ENCODE measurements at places on chromosomes 7 and 10.

- peaks cover 16% of the 10 kb centered on the region for H3K4me1 ChIP-seq
- H3K27me3 ChIP-seq = peaks cover 39% of the 10 kb centered on the region
- no peak overlapping the region for H3K27ac ChIP-seq
- H3K4me3 ChIP-seq = no peak overlapping the region
These were observed 21.7 kb downstream of the ST8SIA6 start for GRCh38 chr10:17432723-17433122.

- H3K27me3 ChIP-seq = no peaks in the 10 kb centered on the region
- peaks cover 65% of the 10 kb centered on the region for H3K4me1 ChIP-seq
- peaks cover 16% of the 10 kb centered on the region for H3K36me3 ChIP-seq
- H3K4me3 ChIP-seq = no peak overlapping the region
- DNase-seq = peak; percentile 69
These were observed 81.8 kb downstream of the TNS3 start for GRCh38 chr7:47500103-47500563.

GRCh38 chr7:107405559-107405958 lies 64.3 kb upstream of the GPR22 start:
- peaks cover 10% of the 10 kb centered on the region for H3K4me1 ChIP-seq
- DNase-seq = no peak

DNA sequence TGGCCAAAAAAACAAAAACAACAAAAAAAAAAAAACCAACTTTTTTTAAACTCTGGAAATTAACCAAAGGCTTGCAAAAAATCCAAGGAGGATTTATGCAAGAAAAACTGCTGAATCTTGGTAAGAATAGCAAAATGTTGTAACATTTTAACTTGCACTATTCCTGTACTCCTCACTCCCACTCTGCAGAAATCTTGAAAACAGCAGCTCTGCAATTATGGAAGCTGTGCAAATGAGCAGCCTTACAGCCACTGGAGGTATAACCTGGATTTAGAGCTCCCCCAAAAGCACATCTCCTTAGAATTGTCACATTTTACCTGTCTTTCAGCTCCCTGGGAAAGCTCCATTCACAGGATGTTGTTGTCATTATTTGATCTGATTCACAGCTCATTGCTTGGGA lies 41.8 kb upstream of the LRGUK start:
- no peak overlapping the region for H3K27ac ChIP-seq
- no peaks in the 10 kb centered on the region for H3K4me1 ChIP-seq

GRCh38 chr10:109912335-109913281 lies 10.7 kb downstream of the XPNPEP1 start:
- H3K27ac ChIP-seq = peak overlapping the region; percentile 27
- peaks cover 48% of the 10 kb centered on the region for H3K4me1 ChIP-seq
- no peak for DNase-seq
- peak overlapping the region; percentile 0 for H3K4me3 ChIP-seq

DNA sequence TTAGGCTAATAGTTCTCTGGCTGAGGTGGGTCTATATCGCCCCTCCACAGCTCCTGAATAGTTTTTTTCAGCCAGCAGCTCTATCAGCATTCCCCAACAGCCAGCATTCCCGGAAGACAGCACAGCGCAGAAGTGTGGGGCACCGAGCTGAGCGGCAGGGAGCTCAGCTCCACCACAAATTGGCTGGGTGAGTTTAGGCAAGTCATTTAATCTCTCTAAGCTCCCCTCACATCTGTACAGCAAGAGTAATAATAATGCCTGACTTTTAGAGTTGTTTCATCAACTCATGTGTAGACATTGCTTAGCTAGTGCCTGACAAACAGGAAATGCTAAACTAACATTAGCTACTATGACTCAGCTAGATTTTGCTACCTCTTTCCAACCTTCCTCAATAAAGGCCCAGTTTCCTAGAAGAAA lies 247.9 kb upstream of the PTN start:
- no peak overlapping the region for H3K4me3 ChIP-seq
- H3K27ac ChIP-seq = no peak overlapping the region
- no peaks in the 10 kb centered on the region for H3K4me1 ChIP-seq
- no peaks in the 10 kb centered on the region for H3K36me3 ChIP-seq
- DNase-seq = no peak

DNA sequence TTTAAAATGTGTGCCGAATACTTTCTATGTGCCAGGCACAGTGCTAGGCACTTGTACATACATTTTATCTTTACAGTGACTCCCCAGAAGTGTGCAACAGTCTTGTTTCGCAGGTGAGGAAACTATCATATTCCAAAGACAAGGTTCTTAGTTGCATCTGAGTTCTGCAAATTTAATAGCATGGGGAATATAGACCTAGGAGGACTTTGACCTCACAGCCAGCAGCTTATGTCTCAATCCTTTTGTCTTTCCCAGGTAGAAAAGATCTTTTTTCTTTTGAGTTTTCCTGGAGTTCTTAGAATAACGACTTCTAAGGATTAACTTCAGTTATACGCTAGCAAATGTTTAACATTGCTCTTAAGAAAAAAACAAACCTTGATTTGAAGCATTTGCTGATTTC lies 482.8 kb upstream of the ZMIZ1 start:
- no peaks in the 10 kb centered on the region for H3K36me3 ChIP-seq
- H3K4me1 ChIP-seq = no peaks in the 10 kb centered on the region
- no peak overlapping the region for H3K4me3 ChIP-seq
- H3K27me3 ChIP-seq = peaks cover 54% of the 10 kb centered on the region

- H3K27me3 ChIP-seq = no peaks in the 10 kb centered on the region
- no peak for DNase-seq
These were observed 26.3 kb downstream of the PITRM1 start for GRCh38 chr10:3146289-3146688.

DNA sequence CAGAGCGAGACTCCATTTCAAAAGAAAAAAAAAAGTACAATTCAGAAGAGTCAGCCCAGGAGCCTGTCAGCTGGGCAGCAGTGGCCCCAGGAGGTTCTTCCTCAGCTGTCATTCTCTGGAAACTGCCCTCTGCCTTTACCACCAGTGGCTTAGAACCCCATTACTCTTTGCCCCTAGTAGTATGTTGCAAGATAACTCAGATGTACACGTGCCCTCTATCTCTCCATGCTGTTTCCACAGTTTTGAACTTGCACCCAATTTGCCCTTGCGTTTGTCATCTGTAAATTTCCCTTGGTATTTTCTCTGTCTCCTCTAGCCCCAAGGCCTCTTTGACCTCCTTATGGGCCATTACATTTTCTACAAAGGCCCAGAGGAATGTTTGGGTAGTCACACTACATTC lies 56.7 kb upstream of the PRKAR2B start:
- no peaks in the 10 kb centered on the region for H3K27me3 ChIP-seq
- H3K4me1 ChIP-seq = no peaks in the 10 kb centered on the region
- no peak overlapping the region for H3K4me3 ChIP-seq
- no peaks in the 10 kb centered on the region for H3K36me3 ChIP-seq

- no peak overlapping the region for H3K27ac ChIP-seq
- H3K36me3 ChIP-seq = no peaks in the 10 kb centered on the region
- DNase-seq = no peak
- no peaks in the 10 kb centered on the region for H3K27me3 ChIP-seq
- H3K4me3 ChIP-seq = no peak overlapping the region
These were observed 88.3 kb upstream of the AGK start for GRCh38 chr7:141462958-141463357.

GRCh38 chr7:77954773-77955555 lies 156.4 kb downstream of the PHTF2 start:
- no peaks in the 10 kb centered on the region for H3K36me3 ChIP-seq
- no peaks in the 10 kb centered on the region for H3K4me1 ChIP-seq
- H3K27ac ChIP-seq = no peak overlapping the region
- no peak for DNase-seq
- H3K4me3 ChIP-seq = no peak overlapping the region

DNA sequence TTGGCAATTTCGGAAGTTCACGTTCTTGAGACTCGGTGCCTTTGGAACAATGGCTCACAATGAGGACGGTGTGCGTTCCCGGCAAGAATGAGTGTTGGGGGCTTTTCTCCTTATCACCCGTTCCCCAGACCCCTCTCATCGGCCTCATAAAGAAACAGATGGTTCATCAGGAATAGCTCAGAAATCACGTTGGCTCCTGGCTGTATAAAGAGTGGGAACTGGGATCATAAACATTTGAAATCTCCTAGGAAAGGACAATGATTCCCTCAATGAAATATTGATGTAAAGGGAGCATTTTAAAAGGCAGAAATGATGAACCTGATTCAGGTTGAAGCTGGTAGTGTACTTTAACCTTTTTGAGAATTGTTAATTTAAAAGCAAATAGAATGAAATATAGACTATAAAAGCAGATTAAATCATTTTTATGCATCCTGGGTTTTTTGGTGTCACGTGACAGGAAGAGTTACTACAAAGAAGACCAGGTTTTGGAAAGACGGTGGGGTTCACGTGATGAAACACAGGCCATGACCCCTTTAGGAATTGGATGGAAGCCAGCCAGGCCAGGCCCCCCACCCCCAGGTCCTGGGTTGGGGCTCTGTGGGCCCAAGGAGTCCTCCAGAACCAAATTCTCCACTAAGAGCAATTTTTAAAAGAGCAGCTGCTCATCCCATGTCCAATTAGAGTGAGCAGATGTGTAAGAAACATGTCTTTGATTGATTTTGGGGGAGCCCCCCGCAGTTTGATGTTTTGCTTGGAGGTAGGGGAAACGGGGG lies 63.0 kb downstream of the CUX1 start:
- no peaks in the 10 kb centered on the region for H3K27me3 ChIP-seq
- H3K4me1 ChIP-seq = peaks cover 42% of the 10 kb centered on the region
- no peak for DNase-seq
- H3K36me3 ChIP-seq = peaks cover 8% of the 10 kb centered on the region

- peaks cover 10% of the 10 kb centered on the region for H3K4me1 ChIP-seq
- peaks cover 46% of the 10 kb centered on the region for H3K36me3 ChIP-seq
- no peak overlapping the region for H3K4me3 ChIP-seq
These were observed 24.1 kb downstream of the AMZ1 start for GRCh38 chr7:2711895-2712675.

DNA sequence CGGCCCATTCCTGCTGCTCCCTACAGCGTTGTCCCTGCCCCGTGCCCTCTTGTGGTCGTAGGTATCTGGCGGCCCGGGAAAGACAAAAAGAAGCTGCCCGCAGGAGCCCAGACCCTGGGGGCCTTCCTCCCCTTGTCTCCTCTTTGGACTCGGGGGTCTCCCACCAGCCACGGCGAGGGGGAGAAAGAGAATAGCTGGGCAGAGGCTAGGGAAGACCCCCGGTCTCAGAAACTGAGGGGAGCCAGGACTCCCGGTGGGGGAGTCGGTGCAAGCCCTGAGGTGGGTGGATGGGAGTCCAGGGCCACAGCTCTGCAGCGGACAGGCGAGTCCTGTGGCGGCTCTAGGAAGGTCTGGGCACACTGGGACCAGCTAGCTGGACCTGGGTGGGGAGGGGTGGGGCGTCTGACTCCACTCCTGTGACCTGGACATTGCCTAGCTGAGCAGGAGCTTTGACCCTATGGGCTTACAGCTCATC lies 1.3 kb upstream of the SH2D4B start:
- peak overlapping the region; percentile 67 for H3K27ac ChIP-seq
- peak overlapping the region; percentile 88 for H3K4me3 ChIP-seq
- DNase-seq = no peak
- H3K4me1 ChIP-seq = peaks cover 18% of the 10 kb centered on the region

DNA sequence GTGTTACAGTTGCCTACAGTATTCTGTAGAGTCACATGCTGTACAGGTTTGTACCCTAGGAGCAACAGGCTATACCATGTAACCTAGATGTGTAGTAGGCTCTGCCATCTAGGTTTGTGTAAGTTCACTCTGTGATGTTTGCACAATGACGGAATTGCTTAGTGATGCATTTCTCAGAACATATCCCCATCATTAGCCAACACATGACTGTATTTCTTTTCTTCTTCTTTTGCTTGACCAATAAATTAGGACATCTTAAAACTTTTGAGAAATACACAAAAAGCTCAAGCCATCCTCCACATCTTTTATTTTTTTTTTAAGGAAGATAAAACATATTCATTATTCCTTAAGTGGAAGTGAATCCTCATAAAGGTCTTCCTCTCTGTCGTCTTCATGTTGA lies 5.4 kb upstream of the PFKFB3 start:
- H3K36me3 ChIP-seq = peaks cover 17% of the 10 kb centered on the region
- no peaks in the 10 kb centered on the region for H3K27me3 ChIP-seq
- no peaks in the 10 kb centered on the region for H3K4me1 ChIP-seq
- H3K27ac ChIP-seq = no peak overlapping the region
- DNase-seq = no peak

DNA sequence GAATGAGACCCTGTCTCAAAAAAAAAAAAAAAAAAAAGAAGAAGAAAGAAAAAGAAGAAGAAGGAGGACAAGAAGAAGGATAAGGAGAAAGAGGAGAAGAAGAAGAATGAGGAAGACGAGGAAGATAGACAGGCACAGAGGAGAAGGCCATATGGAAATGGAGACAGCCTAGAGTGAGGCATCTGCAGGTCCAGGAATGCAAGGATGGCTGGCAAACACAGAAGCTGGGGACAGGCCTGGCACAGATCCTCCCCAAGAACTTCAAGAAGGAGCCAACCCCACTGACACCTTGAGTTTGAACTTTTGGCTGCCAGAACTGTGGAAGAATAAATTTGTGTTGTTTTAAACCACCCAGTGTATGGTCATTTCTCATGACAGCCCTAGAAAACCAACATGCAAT lies 38.9 kb downstream of the SPOCK2 start:
- H3K27ac ChIP-seq = no peak overlapping the region
- no peak overlapping the region for H3K4me3 ChIP-seq
- no peaks in the 10 kb centered on the region for H3K36me3 ChIP-seq
- DNase-seq = no peak
- no peaks in the 10 kb centered on the region for H3K4me1 ChIP-seq

DNA sequence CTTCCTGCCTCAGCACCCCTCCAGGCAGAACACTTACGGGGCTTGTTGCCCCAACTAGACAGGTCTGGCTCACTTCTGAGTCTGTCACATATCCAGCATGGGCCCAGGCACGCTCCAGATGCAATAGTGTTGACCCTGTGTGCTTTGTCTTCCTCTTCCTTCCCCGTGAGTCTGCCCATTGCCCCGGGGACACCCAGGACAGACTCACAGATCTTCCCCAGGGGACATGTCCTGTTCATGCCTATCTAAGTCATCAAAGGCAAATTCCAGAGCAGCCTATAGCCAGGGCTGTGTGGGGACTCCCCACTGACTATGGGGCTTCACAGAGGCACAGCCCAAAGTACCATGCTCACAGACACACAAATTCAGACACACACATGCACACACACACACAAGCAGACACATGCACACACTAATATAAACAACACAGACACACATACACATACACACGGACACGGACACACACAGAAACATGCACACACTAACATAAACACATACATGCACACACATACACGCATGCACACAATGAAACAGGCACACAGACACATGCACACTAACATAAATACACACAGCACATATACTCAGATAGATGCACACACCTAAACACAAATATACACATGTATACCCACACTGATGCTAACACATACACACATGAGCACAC lies 175.8 kb downstream of the KCNMA1 start:
- DNase-seq = no peak
- H3K27ac ChIP-seq = no peak overlapping the region
- no peaks in the 10 kb centered on the region for H3K4me1 ChIP-seq
- H3K36me3 ChIP-seq = no peaks in the 10 kb centered on the region
- peaks cover 85% of the 10 kb centered on the region for H3K27me3 ChIP-seq
- no peak overlapping the region for H3K4me3 ChIP-seq

DNA sequence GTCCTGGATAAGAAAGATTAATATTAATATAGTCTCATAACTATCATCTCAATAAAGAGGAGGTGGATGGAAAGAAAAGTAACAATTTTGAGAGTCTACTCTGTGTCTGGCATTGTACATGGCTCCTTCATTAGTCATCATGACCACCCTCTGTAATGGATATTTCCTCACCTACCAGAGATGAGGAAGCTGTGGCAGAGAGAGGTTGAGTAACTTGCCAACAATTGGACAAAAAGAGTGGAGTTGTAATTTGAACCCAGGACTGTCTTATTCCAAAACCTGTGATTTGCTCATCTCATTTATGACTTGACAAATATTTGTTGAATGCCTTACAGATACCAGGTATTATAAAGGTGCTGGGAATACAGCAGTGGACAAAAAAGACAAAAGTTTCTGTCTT lies 2.1 kb upstream of the IDE start:
- H3K4me3 ChIP-seq = no peak overlapping the region
- no peak for DNase-seq
- H3K36me3 ChIP-seq = peaks cover 23% of the 10 kb centered on the region
- H3K27me3 ChIP-seq = no peaks in the 10 kb centered on the region
- peaks cover 25% of the 10 kb centered on the region for H3K4me1 ChIP-seq

Measured in Calu3 (cell line).